ENCODE measurements at places on chromosomes 7 and 10.

DNA sequence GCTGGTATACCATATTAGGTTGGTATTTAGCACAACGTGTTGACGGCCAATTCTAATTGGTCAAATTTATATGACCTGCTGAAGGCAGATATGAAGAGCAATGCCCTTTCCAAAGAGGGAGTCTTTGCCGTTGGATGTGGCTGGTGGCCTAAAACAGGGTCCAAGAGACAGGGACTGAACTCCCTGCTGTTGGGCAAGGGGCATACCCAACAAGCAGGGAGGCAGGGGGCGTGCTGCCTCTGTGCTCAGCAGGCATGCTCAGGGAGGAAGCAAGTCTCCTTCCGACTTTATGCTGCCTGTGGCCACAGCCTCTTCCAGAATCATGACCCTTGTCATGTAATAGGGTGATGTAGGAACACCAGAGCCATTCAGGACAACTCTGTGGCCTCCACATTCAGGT is 167.7 kb upstream of the NPVF start:
- H3K36me3 ChIP-seq, result no peaks in the 10 kb centered on the region
- no peak overlapping the region for H3K4me3 ChIP-seq
- peaks cover 15% of the 10 kb centered on the region for H3K4me1 ChIP-seq
- DNase-seq, result no peak

DNA sequence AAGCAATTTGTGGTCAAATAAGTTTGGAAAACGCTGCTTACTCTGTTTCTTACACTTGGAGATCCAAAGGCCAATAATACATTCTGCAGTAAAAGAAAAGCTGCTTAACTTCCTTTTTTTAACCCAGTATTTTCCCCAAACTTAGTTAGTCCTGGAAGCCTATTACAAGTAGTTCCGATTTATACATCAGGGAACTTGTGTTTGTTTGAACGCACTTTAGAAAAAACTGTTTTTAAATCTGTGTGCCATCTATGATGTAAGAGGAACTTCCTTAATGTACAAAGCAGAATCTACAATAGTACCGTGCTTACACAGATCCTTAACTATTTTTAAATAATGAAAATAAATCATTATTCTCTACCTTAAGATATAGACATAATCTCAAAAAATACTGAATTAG is 23.0 kb downstream of the SFR1 start:
- DNase-seq, result no peak
- H3K36me3 ChIP-seq, result no peaks in the 10 kb centered on the region
- H3K4me3 ChIP-seq, result no peak overlapping the region

- no peaks in the 10 kb centered on the region for H3K36me3 ChIP-seq
- H3K27me3 ChIP-seq, result no peaks in the 10 kb centered on the region
- no peak overlapping the region for H3K27ac ChIP-seq
- no peaks in the 10 kb centered on the region for H3K4me1 ChIP-seq
Observed at GRCh38 chr7:105377903-105378302, 10.8 kb downstream of the SRPK2 start.

DNA sequence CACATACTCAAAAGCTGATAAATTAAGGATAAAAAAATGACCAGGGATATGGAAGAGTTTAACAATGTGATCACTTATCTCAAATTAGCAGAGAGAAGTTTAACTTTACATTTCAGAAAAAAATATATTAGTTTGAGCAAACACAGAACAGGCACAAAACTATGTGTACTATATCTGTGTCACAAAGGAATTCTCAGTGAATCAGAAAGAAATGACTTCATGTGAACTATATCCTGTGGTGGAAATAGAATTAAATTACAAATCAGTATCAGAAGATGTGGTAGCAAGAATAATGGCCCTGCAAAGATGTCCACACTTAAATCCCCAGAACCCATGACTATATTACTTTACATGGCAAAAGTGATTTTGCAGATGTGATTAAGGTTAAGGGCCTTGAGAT is 70.3 kb downstream of the SEC23IP start:
- no peak for DNase-seq
- H3K4me1 ChIP-seq, result no peaks in the 10 kb centered on the region
- H3K36me3 ChIP-seq, result no peaks in the 10 kb centered on the region

DNA sequence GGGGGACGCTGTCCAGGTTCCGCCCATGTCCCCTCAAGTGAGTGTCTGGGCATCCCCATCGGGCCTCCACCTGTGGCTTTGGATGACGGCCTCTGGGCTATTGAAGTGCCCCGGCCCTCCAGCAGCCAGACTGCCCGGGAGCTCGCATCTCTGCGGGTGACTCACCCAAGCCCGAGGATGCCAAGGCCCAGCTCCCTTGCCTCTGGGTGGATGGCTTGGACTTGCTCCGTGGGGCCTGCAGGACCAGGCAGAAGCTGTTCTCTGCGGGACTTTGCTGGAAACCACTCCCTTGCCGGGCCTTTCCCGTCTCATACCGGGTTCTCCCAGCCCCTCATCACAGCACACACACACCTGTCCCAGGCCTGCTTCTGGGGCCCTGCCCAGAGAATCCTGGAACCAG is 22.4 kb downstream of the DPYSL4 start:
- H3K36me3 ChIP-seq, result no peaks in the 10 kb centered on the region
- H3K4me1 ChIP-seq, result no peaks in the 10 kb centered on the region
- H3K27me3 ChIP-seq, result no peaks in the 10 kb centered on the region
- H3K4me3 ChIP-seq, result no peak overlapping the region
- no peak for DNase-seq
- no peak overlapping the region for H3K27ac ChIP-seq

- peaks cover 10% of the 10 kb centered on the region for H3K27me3 ChIP-seq
- H3K27ac ChIP-seq, result no peak overlapping the region
- no peak for DNase-seq
- no peak overlapping the region for H3K4me3 ChIP-seq
- H3K4me1 ChIP-seq, result no peaks in the 10 kb centered on the region
Observed at GRCh38 chr7:106049139-106049752, 62.9 kb downstream of the SYPL1 start.

GRCh38 chr7:105013816-105014692 is at the start of gene KMT2E:
KMT2E (plus strand) TSS chr7:105014205; CDS start chr7:105040953, 26,748 bp downstream.
- DNase-seq, result peak; percentile 94
- H3K4me3 ChIP-seq, result peak within 1 kb of the TSS; percentile 71
- H3K27me3 ChIP-seq, result no peaks in the 10 kb centered on the region
- peaks cover 34% of the 10 kb centered on the region for H3K36me3 ChIP-seq

DNA sequence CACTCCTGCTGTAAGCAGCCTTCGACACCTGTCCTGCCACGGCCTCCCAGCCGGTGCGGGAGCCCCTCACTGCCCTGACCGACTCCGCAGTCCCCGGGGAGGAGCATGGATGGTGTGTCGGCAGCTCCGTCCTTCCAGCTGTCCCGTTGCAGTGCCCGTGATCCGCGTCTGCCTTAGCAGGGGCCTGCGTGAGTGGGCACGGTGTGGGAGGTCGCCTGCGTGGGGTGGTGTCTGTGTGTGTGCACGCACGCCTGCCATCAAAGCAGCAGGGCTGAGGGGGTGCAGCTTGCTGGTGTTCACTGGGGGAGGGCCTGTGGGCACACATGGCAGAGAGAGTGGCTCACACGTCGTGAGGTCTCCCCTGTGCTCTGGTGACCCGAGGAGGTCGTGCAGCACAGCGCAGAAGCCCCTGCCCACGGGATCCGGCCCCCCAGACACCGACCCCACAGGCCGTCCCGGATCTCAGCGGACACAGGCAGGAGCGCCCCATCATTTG is 10.3 kb downstream of the MAFK start:
- no peaks in the 10 kb centered on the region for H3K27me3 ChIP-seq
- H3K36me3 ChIP-seq, result peaks cover 83% of the 10 kb centered on the region
- no peak overlapping the region for H3K27ac ChIP-seq
- peaks cover 39% of the 10 kb centered on the region for H3K4me1 ChIP-seq
- no peak overlapping the region for H3K4me3 ChIP-seq
- no peak for DNase-seq

- DNase-seq, result no peak
- peaks cover 6% of the 10 kb centered on the region for H3K4me1 ChIP-seq
- H3K36me3 ChIP-seq, result no peaks in the 10 kb centered on the region
Observed at GRCh38 chr7:26265065-26265464, 26.6 kb upstream of the SNX10 start.

- peaks cover 54% of the 10 kb centered on the region for H3K4me1 ChIP-seq
- no peak for DNase-seq
- no peak overlapping the region for H3K4me3 ChIP-seq
- no peaks in the 10 kb centered on the region for H3K27me3 ChIP-seq
Observed at GRCh38 chr7:116777651-116778281, 84.6 kb upstream of the CAPZA2 start.

DNA sequence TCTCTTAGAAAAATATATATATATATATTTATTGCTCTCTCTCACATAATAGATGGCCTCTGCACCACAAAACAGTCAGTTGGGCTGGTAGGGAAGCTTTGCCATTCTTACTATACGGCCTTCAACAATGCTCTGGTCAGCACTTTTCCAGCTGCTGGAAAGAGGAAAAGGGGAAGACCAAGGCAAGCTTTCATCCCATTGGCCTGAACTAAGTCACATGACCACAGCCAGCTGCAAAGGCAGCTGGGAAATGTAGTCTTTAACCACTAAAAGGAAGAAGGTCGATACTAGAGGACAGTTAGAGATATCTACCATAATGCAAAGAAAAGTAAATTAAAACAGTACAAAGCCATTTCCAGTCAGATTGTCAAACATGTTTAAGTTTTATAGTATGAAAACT is 58.4 kb upstream of the MACROH2A2 start:
- no peak overlapping the region for H3K27ac ChIP-seq
- no peaks in the 10 kb centered on the region for H3K4me1 ChIP-seq
- H3K36me3 ChIP-seq, result no peaks in the 10 kb centered on the region
- H3K27me3 ChIP-seq, result peaks cover 12% of the 10 kb centered on the region
- no peak overlapping the region for H3K4me3 ChIP-seq

- H3K4me3 ChIP-seq, result no peak overlapping the region
- peaks cover 7% of the 10 kb centered on the region for H3K4me1 ChIP-seq
- no peaks in the 10 kb centered on the region for H3K36me3 ChIP-seq
Observed at GRCh38 chr7:39892361-39892760, 57.7 kb upstream of the CDK13 start.

DNA sequence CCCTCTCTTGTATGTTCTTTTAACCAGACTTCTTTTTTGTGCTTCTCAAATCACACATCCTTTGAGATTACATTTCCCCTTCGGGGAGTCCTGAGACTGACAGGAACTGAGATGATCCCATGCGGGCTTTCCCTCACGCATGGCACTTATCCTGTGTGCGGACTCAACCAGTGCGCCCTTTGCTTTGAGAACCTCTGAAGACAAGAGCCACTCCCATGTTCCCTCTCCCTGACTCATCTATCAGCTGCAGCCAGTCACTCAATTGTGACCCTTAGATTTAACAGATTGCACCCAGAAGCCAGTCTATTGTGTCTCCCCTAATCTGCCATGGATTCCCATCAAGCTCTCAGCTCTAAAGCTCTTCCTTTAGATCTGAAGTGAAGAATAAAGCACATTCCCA is 353.9 kb upstream of the MEOX2 start:
- no peaks in the 10 kb centered on the region for H3K27me3 ChIP-seq
- peaks cover 5% of the 10 kb centered on the region for H3K4me1 ChIP-seq
- no peaks in the 10 kb centered on the region for H3K36me3 ChIP-seq
- no peak overlapping the region for H3K4me3 ChIP-seq
- DNase-seq, result no peak

DNA sequence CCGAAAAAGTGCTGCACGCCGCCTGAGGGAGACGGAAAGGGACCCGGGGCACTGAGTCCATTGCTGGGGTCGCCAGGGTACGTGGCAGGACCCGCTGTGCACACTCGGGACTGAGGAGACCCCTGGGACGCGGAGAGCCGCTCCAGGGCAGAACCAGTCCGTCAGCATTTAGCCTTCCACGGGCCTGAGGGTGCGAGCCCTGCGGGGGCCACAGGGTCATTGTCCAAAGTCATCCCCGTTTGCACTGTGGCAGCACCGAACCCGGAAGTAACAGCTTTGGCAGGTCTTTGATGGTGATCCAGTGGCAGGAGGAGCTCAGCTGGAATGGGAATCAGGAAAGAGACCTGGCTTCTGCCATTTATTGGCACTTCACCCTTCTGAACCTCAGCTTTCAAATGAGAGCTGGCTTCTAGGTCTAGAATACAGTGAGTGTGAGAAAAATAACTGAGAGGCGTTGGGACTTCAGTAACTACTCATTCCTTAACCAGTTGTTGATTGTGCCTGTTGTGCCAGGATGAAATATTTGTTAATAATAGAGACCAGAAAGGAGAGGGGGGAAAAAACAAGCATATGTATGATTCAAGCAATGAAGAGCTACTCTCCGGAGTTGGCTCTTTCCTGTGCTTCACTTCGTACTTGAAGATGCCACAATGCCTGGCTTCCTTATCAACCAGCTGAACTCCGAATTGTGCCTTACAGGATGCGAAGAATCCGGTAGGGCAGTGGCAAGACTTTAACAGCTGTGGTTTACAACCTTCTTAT is 811 bp upstream of the ARHGAP12 start:
- no peak for DNase-seq
- H3K4me3 ChIP-seq, result peak overlapping the region; percentile 100
- peaks cover 7% of the 10 kb centered on the region for H3K36me3 ChIP-seq
- peaks cover 19% of the 10 kb centered on the region for H3K4me1 ChIP-seq

DNA sequence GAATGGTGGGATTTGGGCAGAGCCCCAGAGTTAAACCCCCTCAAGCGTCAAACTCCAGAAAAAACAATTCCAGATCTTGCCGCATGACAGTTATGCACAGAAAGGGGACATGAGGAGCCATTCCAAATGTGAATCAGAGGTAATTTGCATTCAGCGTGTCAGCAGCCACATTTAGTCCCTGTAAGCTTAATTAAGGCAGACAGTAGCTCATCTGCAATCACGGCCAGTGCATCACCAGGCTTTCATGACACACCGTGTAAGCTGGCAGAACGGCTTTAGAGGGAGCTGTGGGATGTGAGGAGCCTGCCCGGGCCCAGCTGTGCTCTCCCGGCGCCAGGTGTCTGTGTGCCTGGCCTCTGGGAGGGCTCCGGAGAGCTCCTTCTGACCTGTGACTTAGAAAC is 18.7 kb upstream of the PRKAG2 start:
- no peaks in the 10 kb centered on the region for H3K36me3 ChIP-seq
- H3K4me3 ChIP-seq, result no peak overlapping the region
- H3K27ac ChIP-seq, result no peak overlapping the region

DNA sequence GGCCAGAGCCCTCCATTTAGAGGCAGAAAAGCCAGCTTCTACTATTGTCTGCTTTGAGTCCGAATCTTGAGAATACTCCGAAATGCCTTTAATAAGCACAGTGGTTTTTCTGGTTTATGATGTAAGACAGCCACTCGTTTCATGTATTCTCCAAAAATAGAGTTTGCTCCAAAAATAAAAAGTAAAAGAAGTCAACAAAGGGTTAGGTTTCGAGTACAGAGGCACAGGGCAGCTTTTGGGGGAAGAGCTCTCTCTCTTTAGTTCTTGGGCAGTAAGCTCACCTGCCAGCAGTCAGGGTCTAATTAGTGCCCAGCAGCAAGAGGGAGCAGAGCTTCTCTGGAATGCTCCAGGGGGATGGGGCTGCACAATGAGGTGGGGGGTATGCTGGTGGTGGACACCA is 20.2 kb downstream of the CREB3L2 start:
- H3K36me3 ChIP-seq, result peaks cover 18% of the 10 kb centered on the region
- no peaks in the 10 kb centered on the region for H3K27me3 ChIP-seq
- H3K4me3 ChIP-seq, result no peak overlapping the region
- H3K27ac ChIP-seq, result peak overlapping the region; percentile 68

GRCh38 chr7:38274486-38274885 is 1.1 kb upstream of the TARP start:
- no peaks in the 10 kb centered on the region for H3K4me1 ChIP-seq
- H3K27ac ChIP-seq, result no peak overlapping the region
- H3K36me3 ChIP-seq, result no peaks in the 10 kb centered on the region

GRCh38 chr10:101830322-101831168 is 12.3 kb upstream of the OGA start:
- peak overlapping the region; percentile 38 for H3K4me3 ChIP-seq
- no peak overlapping the region for H3K27ac ChIP-seq
- peaks cover 18% of the 10 kb centered on the region for H3K4me1 ChIP-seq
- peak; percentile 87 for DNase-seq
- no peaks in the 10 kb centered on the region for H3K27me3 ChIP-seq

Data from SJSA1 (cell line).